Common myeloid progenitor, CD34-positive (primary cell): ENCODE measurements at places on chromosomes 5 and 9.

DNA sequence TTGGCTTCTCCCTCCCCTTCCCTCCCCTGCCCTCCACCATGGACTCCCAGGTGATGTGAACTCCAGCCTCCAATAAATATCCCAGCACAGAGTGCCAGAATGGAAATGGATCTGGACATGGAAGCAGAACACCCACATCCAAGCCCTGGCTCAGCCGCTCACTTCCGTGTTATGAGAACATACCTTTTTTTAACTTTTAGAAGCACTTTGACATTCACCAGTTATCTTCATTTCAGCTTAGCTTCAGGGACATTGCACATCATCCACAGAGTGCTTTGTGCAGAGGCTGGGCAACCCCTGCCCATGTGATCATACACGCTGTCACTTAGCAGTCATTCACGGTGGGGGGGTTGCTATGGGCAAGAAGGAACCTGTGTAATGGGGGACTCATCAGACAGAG lies 9.1 kb downstream of the AFAP1L1 start:
- no peak for DNase-seq

GRCh38 chr5:95081982-95082381 lies 202.9 kb downstream of the MCTP1 start:
- DNase-seq: peak; percentile 17

DNA sequence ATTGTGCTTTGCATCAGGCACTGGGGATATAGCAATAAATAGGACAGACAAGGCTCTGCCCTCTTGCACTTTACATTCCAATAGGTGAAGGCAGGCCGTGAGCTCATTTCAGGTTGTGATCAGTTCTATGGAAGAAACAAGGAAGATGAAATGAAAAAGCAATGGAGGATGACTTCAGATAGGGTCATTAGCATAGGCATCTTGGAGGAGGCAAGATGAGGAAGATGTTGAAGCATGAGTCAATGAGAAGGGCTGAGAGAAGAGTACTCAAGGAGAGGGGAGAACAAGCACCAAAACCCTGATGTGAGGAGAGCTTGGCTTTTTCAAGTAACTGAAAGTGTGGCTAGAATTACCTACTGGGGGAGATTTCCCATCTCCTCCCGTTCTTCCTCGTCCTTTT lies 5.0 kb upstream of the SPARC start:
- no peak for DNase-seq

DNA sequence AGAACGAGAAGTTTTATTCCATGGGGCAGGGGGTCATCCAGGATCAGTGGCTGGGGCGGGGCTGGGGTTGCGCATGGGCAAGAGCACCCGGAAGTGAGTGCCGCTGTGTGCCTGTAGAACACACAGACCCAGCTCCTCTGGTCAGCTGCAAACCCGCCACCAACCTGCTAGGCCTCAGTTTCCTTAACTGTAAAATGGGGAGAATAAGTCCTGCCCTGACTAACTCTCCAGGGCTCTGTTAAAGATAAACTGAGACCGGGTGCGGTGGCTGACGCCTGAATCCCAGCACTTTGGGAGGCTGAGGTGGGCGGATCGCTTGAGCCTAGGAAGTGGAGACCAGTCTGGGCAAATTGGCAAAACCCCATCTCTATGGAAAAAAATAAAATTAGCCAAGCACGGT lies 152.2 kb downstream of the GABBR2 start:
- DNase-seq: no peak

DNA sequence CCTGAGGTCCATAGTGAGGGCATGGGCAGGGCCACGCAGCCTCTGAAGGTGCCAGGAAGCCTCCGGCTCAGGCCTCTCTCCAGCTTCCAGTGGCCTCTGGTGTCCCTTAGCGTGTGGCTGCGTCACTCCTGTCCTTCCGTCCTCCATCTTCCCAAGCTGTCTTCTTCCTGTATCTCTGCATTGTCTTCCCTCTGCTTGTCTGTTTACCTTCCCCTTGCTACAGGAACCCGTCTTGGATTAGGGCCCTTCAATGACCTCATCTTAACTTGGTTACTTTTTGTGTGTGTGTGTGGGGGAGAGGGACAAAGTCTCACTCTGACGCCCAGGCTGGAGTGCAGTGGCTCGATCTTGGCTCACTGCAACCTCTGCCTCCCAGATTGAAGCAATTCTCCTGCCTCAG lies 14.4 kb downstream of the ASS1 start:
- no peak for DNase-seq

- peak; percentile 85 for DNase-seq
Observed at GRCh38 chr9:136726631-136727191, 14.3 kb downstream of the DIPK1B start.

DNA sequence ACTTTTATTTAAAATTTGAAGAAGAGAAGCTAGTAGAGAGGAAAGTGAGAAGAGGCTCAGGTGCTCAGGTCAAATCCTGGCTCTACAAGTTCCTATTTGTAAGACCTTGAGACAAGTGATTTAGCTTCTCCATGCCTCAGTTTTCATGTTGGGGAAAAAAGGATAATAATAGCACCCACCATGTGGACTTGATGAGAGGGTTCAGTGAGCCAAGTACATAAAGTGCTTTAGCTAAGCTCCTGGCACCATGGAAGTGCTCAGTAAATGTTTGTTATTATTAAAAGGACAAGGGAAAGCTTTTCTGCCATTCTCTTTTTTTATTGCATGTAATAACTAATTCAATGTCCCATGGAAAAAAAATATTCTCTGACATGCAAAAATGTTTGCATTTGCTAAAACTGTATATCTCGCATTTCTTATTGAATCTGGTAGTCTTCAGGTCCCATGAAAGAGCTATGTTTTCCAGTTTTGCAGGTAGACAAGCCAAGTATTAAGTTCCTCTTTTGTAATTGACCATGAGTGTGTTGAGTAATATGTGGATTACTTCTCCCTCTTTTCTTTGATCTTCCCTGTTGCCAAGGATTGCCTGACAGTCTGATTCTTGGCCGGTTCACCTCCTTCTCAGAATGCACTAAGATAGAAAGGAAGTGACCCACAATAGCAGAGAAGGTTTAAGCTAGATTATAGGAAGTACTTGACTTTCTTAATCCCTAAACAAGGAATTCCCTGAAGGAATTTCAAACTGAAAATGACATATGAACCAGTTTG lies 45.6 kb upstream of the TRIM32 start:
- DNase-seq: no peak

DNA sequence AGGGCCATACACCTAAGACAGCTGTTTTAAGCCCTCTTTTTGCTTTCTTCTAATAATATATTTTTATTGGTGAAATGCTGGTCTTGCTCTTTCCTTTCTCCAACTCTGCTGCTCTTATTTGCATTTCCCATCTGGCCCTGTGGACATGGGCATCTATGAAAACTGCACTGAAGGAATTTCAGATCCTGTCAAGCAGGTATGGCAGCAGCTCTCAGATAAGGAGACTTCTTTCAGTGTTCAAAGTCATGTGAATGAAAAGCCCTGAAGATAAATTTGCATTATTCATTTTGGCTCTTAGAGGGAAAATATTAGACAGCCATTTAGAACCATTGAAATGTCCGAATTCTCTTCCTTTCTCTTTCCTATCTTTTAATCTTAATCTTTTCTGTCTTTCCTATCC lies 668.0 kb upstream of the RIOK2 start:
- DNase-seq: no peak

- no peak for DNase-seq
Observed at GRCh38 chr9:649128-650074, 192.1 kb upstream of the DMRT1 start.

- no peak for DNase-seq
Observed at GRCh38 chr9:86354818-86355309, 654 bp upstream of the TUT7 start.
